ENCODE measurements at places on chromosomes 12 and 14.

- no peak for DNase-seq
These were observed 156.8 kb downstream of the PHETA1 start for GRCh38 chr12:111211910-111212757.

DNA sequence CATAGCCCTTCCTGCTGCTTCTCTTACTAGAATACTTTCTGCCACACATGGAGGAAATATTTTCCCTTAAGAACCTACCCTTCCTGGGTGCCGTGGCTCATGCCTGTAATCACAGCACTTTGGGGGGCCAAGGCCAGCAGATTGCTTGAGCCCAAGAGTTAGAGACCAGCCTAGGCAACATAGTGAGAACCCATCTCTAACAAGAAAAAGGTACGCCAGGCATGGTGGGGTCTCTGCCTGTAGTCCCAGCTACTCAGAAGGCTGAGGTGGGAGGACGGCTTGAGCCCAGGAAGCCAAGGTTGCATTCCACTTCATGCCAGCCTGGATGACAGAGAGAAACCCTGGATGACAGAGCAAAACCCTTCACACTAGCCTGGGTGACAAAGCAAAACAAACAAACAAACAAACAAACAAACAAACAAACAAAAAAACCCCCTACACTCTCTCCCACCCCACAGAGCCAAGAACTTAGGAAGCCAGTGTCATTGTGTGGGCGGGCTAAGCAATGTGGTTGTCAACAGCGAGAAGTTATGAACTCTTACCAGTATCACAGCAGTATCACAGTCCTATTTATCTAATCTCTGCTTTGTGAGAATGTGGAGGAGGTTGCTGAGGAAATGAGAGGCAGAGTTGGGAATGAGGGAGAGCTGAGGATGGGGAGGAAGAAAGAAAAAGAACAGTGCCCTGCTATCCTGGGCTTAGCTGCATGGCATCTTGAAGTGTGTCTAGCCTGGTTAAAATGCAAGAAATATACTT, 53.8 kb upstream of the CLEC14A start:
- no peak for DNase-seq

DNA sequence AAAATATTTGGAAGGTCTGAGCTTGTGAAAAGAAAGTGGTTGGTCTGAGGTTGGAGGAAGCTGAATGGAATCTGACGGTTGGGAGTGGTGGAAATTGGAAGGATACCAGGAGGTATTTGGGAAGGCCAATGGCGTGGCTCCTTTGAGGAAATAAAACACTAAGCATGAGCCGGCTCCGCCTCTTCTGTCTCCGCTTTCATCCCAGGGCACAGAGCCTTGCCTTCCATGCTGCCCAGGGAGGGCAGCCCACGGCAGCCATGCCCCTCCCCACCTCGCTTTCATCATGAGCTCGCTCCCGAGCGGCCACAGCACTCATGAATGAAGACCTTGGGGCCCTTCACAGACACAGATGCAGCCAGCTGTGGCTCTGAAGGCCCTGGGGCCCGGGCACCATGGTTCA, 36.2 kb downstream of the HSP90AA1 start:
- DNase-seq: no peak

- DNase-seq: no peak
These were observed 56.1 kb upstream of the DDX11 start for GRCh38 chr12:31017535-31017934.

- no peak for DNase-seq
These were observed 37.9 kb upstream of the GNG2 start for GRCh38 chr14:51822499-51822898.

DNA sequence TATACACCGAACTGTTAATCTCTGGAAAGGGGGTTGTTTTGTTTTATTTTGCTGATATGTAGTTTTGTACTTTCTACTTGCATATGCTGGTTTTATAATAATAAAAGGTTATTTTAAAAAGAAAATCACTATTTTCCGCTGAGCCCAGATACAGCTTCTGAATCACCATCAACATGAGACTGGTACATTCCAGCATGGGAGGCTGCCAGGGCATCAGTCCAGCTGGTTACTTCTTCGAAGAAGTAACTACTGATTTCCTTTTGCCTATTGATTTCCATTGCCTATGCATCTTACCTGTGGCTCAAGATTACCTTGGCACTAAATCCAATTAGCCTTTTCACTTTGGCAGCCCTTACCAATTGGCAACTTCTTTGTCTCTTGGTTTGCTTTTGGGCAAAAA, 11.7 kb upstream of the OSBPL8 start:
- DNase-seq: no peak

DNA sequence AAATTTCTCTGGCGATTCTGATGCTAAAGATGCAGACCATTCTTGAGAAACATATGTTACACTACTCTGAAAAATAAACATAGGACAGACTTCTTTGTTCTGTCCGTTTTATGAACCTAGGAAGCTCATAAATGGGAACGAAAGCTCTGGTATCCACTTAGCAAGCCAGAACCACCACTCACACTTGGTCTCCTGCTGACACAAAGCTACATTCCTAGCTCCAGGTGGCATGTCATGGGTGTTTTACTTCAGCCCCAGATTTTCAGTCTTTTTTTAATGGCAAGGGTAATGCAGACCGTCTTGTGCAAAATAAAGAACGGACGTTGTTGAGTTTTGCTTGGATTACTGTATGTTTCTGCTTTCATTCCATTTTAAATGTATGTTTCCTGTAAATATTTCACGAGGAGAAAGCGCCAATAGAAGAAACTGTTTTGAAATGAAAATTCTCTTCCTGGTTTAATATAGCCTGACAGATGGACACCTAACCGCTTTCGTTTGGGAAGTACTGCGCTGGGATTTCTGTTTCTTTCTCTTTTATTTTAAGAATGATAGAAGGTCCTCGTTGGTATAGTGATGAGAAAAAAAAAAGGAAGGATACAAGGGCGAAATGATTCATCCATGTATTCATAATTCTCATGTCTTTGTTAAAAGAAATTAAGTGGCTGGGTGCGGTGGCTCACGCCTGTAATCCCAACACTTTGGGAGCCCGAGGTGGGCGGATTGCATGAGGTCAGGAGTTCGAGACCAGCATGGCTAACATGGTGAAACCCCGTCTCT, 871 bp upstream of the COQ5 start:
- DNase-seq: no peak

DNA sequence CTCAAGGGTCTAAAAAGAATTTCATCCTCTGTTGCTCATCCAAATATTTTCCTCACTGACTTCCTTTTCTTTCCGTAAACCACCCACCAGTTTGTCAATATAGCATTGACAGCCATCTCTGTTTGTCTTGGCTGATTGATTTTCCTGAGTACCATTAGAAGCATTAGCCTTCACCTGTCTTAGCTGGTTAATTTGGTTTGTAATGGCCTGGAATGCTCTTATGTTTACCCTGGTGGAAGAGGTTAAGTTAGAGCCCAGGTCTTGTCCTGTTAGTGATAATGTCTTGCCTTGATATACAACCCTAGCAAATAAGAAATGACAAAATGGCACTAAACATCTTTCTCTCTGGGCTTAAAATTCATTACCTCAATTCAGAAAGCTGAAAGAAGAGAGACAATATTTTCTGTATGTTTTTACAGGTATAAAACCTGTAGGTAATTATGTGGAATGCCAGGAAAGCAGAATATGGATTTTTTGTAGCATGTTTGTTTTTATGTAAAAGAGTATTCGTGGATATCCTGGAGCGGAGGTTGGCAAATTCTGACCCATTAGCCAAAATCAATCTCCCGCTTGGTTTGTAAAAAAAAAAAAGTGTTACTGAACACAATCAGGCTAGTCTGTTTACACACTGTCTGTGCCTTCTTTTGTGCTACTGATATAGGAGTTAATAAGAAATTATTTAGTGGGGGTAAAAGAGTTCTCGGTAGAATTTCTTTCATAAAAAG, 224.4 kb upstream of the DAAM1 start:
- no peak for DNase-seq

DNA sequence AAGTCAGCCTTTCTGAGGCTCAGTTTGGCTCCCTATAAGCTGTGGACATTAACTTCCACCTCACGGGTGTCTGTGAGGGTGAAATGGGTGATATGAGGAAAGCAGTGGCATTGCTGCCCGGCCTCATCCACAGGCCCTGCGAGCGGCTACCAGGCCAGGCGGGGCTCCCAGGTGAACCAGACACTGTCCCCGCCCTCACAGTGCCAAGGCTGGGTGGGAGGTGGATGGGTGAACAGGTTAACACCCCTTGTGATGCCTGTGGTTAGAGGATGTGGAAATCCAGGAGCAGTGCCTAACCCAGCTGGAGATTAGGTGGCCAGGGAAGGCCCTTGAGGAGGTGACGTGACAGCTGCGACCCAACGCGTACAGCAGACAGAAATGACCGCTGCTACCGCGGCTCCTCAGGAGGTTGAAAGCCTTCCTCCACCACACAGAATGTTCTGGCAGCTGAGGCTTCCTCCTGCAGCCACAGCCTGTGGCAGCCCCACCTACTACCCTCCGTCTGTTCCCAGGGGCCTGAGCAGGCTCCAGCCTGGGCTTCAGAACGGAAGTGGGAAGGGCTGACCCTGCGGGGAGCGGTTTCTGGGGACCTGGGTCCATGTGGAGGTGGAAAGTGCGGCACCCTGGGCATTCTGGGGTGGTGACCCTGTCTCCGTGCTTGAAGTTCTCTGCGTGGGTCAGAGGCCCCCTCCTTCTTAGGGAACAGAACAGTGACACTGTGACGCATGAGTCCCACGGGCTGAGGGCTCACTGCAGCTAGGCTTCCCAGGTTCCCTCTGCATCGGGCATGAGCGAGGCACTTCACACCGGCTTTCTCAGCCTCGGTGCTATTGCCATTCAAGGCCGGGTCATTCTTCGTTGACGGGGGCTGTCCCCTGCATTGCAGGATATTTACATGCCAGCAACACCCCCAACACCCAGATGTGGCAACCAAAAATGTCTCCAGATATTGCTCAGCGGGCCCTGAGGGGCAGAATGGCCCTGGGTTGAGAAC, 9.7 kb downstream of the MMAB start:
- no peak for DNase-seq

- DNase-seq: no peak
These were observed 1.3 kb downstream of the DYRK4 start for GRCh38 chr12:4563336-4563735.

GRCh38 chr12:53217931-53218307, 10.9 kb upstream of the ITGB7 start:
- no peak for DNase-seq

- no peak for DNase-seq
These were observed 34.6 kb downstream of the HECTD4 start for GRCh38 chr12:112347581-112347982.

GRCh38 chr12:58346032-58346632, 404.8 kb downstream of the ATP23 start:
- DNase-seq: no peak

- no peak for DNase-seq
These were observed 219.3 kb downstream of the C12orf50 start for GRCh38 chr12:87809916-87810315.

- DNase-seq: no peak
These were observed 16.4 kb upstream of the TC2N start for GRCh38 chr14:91883753-91884152.

DNA sequence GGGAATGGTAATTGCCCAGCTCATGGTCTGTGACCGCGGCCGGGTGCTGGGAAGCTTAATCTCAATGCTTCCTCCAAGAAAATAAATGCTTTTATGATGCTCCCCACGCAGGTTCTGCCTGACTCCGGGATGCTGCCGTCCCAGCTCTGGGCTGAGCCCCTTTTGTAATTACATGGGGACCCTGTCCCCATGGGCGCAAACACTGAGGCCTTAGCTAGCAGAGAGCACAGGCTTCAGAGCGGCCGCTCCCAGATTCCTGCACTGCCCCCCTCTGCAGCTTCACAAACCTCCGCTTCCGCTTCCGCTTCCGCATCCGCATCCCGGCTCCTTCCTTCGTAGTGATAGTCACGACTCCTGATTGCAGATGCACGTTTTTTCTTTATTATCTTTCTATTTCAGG, 129.5 kb downstream of the KIF26A start:
- DNase-seq: no peak

DNA sequence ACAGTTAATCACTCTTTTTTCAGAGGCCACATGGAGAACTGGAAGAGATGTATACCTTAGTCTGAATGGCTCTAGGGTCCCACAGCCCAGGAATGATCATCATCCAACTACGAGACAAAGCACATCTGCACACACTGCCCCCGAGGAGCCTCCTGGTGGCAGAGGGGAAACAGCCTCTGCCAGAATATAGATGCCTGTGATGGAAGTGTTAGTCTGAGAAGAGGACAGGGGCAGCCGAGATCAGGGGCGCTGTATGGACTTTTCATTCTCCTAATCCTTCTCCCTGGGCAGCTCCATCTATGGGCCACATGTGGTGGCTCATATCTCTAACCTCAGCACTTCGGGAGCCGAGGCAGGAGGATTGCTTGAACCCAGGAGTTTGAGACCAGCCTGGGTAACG, 82.8 kb upstream of the CAPRIN2 start:
- DNase-seq: no peak

- DNase-seq: no peak
These were observed 31.6 kb downstream of the KLRD1 start for GRCh38 chr12:10339053-10339840.

DNA sequence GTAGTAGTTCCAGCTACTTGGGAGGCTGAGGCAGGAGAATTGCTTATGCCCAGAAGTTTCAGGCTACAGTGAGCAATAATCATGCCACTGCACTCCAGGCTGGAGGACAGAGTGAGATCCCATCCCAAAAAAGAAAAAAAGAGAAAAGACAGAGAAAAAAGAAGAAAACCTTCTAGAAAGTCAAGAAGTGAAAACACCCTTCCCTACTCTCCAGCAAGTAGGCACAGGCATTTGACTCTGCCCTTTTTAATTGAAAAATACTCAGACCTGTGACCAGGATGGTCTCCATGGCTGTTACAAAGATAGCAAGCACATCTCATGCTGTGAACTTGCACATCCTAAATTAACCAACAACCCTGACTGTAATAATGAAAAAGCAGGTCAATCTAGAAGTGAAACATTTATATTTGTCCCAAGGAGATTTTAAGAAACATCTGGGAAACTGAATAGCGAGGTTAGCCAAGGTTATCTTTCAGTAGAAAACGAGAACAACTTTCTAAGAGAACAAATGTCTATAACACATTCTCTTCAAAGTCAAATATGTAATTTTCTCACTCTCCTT, 2.0 kb downstream of the TMTC1 start:
- DNase-seq: no peak

DNA sequence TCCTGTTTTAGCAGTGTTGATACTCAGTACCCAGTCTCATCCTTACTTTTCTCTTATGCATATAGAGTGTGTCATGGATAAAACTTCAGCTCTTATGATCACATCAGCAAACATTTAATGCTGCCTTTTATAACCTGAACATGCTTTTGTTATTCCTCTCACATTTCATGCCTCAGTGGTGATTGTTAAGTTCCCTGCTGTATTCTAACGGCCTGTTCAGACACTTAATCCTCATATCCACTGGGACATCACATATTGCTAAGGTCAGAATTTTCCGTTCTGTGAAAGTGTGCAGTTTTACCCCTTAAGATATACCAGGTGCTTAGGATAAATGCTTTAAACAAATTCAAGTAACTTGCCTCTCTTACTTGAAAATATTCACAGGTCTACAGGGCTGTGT, 268.7 kb upstream of the SEL1L start:
- no peak for DNase-seq

DNA sequence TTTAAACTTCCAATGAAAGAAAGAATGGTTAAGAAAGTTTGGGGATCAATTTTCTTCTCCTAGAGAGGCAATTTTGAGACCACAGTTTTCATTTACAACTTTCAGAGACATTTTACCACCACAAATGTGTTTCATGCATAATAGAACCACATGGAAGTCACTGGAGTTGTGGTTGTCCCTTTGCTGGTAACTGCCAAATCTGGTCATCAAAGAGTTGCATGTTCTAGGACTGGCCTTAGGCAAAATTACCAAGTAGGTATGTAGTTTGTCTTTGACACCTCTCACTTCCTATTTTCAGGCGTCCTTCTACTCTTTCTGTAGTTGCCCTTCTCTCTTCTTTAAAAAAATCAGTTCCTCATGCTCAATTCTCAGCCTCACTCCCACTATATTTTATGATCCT, 54.3 kb upstream of the TMX1 start:
- no peak for DNase-seq
